ENCODE measurements at places on chromosomes 3 and 15.

GRCh38 chr15:64901914-64902313 lies 9.8 kb upstream of the ANKDD1A start:
- no peak for DNase-seq

GRCh38 chr15:98514034-98514622 lies 134.2 kb upstream of the IGF1R start:
- no peak for DNase-seq

DNA sequence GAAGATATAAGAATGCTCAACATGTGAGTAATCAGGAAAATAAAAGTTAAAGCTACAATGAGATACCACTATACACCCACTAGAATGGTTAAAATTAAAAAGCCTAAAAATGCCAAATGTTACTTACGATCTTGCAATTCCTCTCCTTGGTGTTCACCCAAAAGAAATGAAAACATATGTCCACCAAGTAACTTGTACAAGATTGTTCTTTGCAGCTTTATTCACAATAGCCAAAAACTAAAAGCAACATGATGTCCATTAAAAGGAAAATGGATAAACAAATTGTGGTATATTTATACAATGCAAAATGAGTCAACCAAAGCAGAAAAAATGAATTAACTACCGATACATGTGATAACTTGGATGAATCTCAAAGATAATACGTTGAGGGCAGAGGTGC lies 301.6 kb upstream of the THBS1 start:
- no peak for DNase-seq

DNA sequence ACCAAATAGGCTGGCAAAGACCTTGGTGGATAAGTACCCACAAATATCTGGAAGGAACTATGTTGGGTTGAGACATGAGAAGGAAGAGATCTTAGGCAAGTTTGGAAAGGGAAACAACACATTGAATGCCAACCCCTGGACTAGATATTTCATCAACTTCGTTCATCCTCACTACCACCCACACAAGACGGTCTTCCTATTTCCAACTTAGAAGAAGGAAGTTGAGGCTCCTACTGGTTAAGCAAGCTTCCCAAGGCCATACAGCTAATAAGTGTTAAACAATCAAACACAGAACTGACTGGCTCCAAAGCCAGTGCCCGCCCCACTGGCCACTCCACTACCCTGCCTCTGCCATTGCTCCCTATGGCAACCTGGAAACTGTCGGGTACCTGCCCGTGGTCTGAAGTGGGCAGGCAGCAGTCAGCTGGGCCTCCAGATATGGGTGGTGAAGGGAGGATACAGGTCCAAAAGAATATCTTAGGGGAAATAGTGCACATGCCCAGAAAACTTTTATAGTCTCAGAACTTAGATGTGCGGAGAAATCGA lies 94.9 kb downstream of the LIPC start:
- no peak for DNase-seq

DNA sequence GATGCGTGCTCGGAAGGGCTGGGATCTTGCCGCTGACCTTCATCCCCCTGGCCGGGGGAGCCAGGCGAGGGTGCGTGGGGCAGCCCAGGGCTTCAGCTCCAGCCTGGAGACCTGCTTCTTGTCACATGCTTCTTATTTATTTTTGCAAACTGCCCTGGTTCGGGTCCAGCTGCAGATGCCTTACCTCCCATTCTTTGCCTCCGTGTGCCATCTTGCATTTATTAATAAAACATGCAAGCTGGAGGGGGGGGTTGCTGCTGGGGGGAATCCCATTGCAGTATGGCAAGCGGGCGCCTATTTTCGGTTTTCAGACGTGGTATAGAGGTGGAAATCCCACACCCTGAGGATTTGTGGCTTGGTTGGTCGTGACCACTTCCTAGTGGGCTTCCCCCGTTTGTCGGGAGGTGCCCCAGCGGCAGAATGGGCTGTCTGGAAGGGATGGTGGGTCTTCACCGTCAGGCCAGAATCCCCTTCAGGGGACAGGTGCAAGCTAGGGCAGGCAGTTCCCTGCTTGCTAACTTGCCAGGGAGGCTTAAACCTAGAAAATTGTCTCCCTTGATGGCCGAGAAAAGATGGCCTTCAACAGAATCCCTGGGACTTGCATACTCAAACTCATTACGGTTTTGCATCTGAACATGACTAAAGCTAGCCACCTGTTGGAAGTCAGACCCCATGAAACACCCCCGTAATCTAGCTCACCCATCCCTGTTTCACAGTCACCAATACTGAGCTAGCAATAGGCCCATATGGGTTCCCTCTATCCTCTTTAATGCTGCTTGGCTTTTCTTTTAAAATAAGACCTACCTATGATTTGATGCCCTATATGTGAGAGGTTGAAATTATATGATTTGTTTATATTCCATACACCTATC lies 569 bp downstream of the TMEM266 start:
- no peak for DNase-seq

DNA sequence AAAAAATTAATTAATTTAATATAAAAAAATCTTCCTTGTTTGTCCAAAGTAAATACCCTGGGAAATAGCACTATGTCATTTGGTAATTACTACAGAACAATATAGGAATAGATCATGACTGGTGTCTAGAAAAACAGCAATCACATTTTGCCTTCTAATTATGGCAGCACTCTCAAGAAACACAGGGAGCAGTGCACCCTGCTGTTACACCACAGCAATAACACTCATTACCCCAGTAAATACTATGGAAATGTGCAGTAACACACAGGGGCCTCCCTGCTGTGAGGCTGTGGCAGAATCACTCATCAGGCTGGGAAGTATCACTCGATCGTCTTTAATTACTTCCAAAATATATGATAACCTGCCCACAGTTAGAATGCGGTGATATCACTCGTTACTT lies 646.0 kb downstream of the TUSC7 start:
- no peak for DNase-seq

- no peak for DNase-seq
Observed at GRCh38 chr3:144763878-144764454, 792.3 kb downstream of the DIPK2A start.

DNA sequence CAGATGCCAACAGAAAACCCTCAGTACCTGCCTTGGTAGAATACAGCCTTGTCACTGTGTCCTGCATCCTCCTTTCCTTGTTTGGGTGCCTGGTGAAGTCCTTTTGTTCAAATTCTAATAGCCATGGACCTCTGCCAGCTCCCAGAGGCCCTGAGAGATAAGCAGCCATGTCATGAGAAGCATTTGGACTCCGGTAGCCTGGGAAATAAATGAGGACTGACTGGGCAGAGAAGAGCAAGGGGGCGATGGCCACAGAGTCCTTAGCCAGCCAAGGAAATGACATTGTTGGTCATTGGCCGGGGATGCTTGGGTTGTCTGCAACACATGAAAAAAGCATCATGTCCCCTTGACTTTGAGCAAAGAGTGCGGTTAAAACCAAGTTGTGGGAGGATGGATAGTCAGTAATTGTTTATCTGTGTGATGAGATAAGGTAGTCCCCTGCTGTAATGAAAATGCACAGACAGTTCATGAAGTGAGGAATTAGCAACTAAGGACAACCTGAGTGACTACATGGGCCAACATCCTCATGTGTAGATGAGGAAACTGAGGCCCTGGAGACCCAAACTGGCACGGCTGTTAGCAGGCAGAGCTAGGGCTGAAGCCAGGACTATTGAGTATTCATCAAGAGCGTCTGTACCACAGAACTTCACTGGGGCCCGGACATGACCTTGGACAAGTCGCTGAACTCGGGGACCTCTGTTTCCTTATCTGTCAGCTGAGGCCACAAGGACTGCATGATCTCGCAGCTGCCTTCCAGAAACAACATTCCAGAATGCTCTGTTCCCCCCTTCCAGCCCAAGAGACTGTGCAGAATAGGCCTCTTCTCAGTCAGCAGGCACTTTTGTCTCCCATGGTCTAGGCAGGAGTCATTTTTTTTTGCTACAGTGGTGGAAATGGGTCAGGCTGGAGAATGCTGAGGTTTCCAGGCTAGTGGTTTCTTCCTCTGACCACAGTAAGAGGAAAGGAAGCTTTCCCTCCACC lies 90.5 kb upstream of the CTDSPL start:
- DNase-seq = no peak

GRCh38 chr15:71899674-71900073 lies 89.3 kb downstream of the NR2E3 start:
- DNase-seq = no peak

DNA sequence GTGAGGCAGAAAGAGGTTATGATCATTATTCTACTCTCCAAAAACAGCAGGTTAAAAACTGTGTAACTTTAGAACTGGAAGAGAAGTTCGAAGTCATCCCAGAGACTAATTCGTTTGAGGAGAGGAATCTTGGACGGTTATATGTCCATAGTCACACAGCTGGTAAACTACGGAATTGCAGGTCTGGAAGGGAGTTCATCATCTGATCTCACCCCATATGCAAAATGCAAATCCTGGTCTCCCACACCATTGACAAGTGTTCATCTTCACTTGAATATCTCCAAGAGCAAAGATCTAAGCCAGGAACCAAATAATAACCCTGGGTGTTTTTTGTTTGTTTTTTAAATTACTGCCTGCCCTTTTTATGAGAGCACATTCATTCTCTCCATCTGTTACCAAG lies 53.1 kb downstream of the FAM98B start:
- no peak for DNase-seq

DNA sequence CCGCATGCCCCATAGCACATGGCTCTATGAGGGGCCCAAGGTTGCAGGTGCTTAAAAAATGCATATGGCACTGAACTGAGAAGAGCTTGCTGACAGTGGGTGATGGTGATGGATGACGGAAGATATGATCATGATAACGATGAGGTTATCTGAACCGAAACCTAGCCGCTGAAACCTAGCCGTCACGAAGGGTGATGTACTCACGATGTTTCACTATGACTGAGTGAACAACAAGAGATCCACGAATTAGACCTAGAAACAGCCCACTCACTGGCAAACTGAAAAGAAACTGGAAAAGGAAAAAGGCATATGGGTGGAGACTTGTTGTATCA lies 57.6 kb upstream of the BCL6 start:
- DNase-seq = no peak

GRCh38 chr3:69568458-69568857 lies 170.8 kb upstream of the MITF start:
- DNase-seq = no peak

DNA sequence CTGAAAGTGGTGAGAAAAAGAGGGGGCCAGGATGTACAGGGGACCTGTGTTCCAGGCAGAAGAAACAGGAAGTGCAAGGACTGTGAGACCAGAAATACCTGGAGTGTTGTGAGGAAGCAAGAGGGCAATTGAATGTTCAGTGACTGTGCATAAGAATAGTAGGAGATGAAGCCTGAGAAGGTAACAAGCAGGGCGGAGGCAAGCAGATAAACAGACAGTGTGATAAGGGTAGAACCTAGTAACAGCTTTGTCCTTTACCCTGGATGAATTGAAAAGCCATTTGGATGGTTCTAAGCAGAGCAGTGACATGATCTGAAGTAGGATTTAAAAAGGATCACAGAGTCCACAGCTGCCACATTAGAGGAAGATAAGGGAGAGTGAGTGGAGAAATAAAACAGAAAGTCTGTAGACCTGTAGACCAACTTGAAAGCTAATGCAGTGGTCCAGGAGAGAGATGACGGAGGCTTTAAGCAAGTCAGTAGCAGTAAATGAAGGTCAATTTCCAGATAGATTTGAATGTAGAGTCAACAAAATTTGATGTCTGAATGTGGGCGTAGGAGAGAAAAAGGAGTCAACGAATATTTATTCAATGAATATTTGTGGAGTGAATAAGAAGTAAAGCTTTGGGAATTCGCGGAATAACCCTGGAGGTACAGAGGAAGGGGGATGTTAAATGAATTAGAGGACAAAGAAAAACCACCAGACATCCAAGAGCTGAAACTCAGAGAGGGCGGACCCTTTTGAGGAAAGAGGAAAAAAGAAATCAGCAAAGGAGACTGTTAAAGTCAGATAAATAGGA lies 4.2 kb upstream of the PLOD2 start:
- DNase-seq = no peak

DNA sequence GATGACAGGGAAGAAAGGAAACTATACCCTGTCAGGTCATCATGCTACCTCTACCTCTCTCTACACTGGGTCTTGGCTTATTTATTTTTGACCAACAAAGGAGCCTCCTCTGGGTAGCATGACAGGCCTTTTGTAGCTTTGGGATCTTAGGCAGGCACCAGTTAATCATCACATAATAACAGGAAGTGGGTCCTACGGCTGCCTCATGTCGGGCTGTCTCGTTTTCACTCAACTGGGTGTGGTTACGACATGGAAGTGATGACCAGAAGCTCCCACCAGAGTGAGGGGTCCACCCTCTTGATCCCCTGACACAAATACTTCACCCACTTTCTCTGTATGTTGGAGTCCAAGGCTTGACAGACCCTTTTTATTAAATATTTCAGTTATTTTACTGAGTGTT lies 105.3 kb downstream of the CD47 start:
- DNase-seq = peak; percentile 11

GRCh38 chr3:194683380-194683779 lies 2.3 kb upstream of the FAM43A start:
- no peak for DNase-seq

DNA sequence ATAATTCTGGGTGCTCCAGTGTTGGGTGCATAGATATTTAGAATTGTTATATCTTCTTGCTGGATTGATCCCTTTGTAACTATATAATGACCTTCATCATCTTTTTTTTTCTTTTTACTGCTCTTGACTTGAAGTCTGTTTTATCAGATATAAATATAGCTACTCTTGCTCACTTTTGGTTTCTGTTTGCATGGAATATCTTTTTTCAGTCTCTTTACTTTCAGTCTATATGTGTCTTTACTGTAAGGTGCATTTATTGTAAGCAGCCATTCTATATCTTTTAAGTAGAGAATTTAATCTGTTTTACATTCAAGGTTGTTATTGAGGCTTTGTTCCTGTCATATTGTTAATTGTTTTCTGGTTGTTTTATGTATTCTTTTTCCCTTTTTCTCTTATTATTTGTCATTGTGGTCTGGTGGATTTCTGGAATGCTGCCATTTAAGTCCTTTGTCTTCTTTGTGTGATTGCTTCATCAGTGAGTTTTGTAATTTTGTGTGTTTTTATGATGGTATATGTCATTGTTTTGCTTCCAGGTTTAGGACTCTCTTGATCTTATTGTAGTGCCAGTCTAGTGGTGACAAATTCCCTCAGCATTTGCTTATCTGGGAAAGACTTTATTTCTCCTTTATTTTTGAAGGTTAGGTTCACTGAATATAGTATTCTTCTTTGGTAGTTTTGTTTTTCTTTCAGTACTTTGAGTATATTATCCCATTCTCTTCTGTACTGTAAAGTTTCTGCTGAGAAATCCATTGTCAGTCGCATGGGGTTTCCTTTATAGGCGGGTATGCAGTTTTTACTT lies 8.3 kb upstream of the PRR23C start:
- DNase-seq = no peak

- no peak for DNase-seq
Observed at GRCh38 chr3:24338409-24339130, 156.1 kb downstream of the THRB start.

- no peak for DNase-seq
Observed at GRCh38 chr3:11929531-11929930, 74.7 kb upstream of the SYN2 start.

All from activated T-cell treated with anti-CD3 and anti-CD28 coated beads for 1 hour (primary cell).